ENCODE measurements at places on chromosomes 13 and 19.

DNA sequence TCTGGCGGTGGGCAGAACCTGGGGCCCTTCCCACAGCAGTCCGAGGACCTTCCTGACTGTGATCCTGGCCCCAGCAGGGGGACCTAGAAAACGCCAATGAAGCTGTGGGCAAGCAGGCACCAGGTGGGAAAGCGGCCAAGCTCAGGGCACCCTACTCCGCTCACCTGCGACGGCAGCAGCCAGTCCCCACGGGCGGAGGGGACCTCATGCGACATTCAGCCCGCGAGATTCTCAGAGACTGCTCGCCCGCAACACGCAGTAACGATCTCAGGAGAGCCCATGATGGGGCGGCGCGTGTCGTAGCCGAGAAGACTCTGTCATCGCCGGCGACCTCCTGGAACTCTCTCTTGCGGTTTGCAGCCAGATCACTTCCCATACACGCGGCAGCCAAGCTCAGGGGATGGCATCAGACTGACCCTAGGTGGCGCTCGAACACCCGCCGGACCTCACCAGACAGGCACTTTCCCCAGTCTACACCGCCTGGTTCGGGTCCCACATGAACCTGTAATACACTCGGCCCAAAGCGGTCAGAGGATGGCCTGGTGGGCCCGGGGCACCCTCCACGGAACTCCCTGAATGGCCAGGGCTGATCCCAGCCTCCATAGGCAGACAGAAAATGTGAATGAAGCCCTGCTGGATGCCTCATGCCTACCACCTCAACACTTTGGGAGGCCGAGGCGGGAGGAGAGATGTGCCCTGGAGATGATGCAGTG is 26.5 kb downstream of the MAN2B1 start:
- DNase-seq, result no peak

DNA sequence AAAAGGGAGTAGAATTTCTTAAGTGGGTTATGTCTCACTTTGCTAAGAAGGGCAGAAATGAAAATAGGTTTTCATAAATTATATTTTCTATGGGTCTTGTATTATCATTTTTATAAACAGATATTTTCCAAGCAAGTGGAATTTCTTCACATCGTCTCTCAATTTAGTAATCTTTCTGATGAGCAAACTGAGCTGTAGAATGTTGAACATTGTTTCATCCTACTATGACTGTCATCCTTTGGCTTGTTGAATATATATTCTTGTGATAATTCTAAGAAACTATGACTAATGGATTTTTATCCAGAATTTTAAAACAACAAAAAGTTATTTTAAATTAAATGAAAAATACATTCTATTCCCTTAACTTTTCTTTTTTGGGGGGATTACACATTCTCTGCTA is 313.8 kb downstream of the ENOX1 start:
- DNase-seq, result no peak

DNA sequence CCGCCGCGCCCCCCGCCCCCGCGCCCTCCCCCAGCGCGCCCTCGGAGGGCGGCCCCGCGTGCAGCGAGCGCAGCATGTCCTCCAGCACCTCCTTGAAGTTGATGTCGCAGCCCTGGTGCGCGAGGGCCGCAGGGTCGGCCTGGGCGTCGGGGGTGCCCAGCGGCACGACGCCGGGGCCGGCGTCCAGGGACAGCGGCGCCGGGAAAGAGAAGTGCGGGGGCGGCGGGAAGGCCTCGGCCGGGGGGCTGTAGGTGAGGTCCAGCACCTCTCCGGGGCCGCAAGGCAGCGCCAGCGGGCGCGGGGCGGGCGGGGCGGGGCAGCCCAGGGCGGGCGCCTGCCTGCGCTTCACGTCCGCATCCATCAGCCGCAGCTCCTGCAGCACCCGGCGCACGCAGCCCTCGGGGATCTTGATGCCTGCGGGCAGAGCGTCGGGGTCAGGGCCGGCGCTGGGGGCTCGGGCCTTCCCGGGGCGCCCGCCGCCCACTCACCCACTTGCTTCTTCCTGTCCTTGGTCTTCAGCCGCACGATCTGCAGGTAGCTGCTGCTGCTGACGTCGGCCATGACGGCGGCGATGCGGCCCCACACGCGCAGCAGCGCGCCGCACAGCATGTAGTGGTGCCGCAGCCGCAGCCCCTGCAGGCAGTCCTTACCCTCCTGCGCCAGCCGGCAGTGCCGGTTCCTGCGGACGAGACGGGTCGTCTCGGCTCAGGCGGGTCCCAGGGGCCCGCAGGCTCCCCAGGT is 4.7 kb downstream of the GPX4 start:
- no peak for DNase-seq

GRCh38 chr19:44814517-44814916 is 5.6 kb downstream of the BCAM start:
- no peak for DNase-seq

- no peak for DNase-seq
Observed at GRCh38 chr19:41886761-41887710, 4.1 kb downstream of the ARHGEF1 start.

DNA sequence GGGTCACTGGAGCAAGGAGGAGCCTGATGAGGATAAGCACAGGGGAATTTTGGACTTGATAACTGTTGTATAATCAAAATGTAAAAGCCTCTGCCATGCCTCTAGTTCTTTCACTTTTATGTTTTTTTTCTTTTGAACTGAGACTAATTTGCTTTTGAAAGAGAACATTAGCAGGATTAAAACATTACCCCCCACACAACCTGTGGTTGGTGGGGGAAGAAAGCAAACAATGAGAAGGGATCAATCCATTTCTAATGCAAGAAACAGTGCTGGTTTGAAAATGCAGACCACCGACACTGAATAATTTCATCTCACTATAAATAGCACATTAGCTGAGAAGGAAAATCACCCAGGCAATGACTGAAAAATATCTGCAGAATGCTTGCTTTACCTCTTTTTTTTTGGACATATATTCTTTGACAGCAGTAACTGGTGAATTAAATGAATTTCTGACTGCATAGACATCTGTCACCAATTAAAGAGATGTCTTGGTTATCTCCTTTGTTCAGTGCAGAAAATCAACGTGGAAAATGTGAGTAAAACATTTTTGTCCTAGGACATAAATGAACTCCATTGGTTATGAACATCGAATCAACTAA is 48.6 kb upstream of the TRPC4 start:
- DNase-seq, result no peak

- no peak for DNase-seq
Observed at GRCh38 chr19:45442778-45443461, 19.2 kb upstream of the ERCC1 start.

- DNase-seq, result no peak
Observed at GRCh38 chr19:45451131-45451849, 16.5 kb upstream of the FOSB start.

GRCh38 chr13:51423766-51424165 is 29.1 kb downstream of the INTS6 start:
- DNase-seq, result no peak

DNA sequence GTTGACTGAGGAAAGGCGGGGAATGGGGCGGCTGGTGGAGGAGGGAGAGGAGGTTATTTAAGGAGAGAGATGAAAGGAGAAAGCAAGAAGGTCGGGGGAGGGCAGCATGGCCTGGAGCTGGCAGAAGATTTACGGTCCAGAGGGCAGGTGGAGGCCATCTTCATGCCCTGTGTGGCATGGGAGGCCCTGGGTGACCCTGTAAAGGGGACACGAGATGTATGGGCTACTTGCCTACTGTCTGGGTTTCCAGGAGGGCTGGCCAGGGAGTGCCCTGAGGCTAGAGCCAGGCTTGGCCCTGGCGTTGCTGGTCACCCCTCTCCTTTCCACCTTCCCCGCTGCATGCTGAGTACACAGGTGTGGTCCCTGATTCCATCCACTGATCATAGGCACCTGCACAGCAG is 6.1 kb downstream of the WTIP start:
- no peak for DNase-seq

DNA sequence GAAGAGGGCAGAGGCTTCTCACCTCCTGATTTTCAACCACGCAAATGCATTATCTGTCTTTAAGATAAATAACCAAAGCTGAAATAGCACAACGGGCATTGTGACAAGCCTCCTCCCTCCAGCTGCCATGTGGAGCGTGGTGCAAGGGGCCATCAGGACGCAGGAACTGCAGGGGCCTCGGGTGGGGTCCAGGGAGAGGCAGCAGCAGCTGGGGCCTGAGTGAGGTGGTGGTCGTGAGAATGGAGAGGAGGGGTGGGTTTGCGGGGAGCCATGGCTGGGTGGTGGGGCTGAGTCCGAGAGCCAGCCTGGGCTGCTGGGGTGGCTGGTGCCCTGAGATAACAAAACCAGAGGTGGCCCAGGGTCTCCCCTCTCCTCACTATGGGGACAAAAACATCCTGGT is 66.0 kb downstream of the EPS15L1 start:
- no peak for DNase-seq

GRCh38 chr19:29620931-29621351 is 14.9 kb downstream of the POP4 start:
- DNase-seq, result no peak

DNA sequence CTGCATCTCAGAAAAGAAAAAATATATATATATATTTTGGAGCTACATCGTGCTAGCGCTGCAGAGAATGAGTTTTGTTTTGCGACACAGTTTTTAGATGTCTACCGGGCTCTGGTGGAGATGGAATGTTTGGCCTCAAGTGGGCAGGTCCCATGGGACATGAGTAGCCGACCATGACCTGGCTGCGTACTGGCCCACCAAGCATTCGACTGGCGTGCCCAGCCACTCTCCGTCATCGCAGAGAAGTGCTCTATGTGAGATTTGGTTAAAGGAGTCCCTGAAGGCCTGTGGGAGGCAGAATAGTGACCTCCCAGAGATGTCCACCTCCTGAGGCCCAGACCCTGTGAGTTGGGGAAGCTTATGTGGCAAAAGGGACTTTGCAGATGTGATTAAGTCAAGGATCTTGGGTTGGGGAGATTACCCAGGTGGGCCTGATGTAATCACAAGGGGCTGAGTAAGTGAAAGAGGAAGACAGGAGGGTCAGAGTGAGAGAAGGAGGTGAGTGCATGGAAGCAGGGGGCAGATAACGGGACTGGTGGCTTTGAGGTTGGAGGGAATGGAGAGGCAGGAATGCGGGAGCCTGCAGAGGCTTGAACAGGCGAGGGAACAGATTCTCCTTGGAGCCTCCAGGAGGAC is 821 bp upstream of the LILRB4 start:
- no peak for DNase-seq

DNA sequence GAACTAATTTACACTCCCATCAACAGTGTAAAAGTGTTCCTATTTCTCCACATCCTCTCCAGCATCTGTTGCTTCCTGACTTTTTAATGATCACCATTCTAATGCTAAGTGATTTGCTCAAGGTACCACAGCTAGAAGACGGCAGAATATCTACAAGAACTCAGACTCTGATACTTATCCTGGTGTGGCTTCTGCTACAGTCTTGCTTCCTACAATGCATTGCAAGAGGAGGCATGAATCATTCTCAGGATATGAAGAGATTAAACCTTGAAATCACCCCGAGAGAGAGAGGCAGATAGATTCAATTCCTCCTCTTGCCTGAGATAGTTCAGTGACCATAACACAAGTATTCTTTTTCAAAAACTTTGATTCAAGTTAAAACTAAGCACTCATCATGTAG is 306.4 kb downstream of the TBC1D4 start:
- DNase-seq, result no peak

GRCh38 chr13:73676550-73677047 is 457.6 kb downstream of the KLF12 start:
- no peak for DNase-seq

DNA sequence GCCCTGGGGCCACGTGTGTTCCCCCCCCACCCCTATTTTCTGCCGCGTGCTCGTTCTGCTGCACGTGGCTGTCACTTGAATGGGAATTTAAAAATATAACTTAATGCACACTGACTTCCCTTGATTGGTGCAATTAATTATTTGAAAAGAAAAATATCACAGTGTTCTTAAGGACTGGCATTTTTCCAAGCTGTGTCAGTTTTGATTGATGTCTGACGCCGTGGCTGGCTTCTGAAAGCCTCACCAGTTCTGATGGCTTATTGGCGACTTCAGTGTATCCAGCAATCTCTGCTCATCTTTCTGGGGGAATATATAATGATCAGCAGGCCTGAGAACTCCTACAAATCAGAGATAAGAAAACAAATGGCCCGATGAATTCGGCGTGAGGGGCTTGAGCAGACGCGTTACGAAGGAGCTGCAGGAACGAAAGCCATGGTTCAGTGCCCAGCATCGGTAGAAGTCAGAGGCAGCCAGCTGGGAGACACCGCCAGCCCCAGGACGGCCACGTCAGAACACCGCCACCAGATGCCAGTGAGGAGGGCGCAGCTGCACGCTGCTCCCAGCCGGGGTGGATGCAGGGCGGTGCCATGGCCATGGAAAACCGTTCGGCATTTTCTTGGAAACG is 111.2 kb downstream of the KDM4B start:
- no peak for DNase-seq

DNA sequence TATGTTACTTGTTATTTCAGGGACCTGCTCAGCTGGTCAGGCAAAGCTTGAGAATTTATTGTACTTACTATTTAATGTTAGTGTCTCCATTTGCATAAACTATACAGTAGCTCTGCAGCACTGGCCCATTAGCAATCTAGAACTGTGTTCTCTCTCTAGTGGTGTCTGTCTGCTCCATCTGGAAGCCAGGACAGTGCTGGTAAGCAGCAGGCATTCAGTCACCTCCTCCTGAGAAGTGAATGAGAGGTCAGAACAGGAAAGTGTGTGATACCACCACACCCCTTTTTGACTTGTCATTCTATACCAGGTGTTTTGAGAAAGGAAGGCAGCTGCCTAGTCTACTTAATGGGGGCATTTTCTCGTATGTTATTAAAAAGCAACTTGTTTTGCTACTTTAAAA is 3.9 kb downstream of the COG3 start:
- DNase-seq, result peak; percentile 25

DNA sequence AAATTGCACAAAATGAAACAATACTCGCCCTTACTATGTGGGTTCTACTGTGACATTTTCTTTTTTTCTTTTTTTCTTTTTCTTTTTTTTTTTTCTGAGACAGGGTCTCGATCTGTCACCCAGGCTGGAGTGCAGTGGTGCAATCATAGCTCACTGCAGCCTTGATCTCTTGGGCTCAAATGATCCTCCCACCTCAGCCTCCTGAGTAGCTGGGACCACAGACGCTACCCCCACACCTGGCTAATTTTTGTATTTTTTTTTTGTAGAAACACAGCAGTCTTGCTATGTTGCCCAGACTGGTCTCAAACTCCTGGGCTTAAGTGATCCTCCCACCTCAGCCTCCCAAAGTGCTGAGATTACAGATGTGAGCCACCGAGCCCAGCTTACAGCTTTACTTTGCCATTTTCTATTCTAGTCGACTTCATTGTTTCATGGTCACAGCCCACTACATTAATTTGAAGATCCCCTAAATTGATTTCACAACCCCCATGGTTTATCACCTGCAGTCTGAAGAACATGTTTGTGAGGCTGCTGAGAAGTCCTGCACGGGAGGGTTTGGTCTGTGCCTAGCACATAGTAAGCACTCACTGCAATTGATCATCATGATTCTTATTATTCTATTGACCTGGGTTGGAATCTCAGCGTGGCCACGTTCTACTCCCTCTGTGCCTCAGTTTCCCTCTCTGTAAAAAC is 3.8 kb downstream of the BCL3 start:
- DNase-seq, result no peak

GRCh38 chr19:17687141-17687856 is 855 bp downstream of the UNC13A start:
- no peak for DNase-seq
